ENCODE measurements at places on chromosomes 4 and X.
A peak's percentile ranks its signal among the peaks of the same experiment; 100 is the strongest.

DNA sequence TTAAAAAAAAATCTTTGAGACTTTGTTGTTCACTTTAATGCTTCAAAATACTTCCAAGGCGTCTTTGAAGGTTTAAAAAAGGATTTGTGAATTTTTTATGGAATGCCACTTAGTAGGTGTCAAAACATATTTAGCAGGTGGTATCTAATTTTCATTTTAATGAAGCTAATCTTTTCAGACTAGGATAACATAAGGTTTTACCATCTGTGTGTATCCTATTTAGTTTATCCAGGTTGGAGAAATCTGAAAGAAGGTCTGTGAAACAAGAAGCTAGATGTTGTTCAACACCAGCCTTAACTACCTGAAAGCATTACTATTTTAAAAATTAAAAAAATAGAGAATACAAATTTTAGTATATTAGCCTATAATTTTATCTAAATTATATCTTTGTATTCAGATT lies 193.4 kb downstream of the GRID2 start:
- no peaks in the 10 kb centered on the region for H3K27me3 ChIP-seq
- DNase-seq, result no peak
- no peak overlapping the region for H3K4me3 ChIP-seq

DNA sequence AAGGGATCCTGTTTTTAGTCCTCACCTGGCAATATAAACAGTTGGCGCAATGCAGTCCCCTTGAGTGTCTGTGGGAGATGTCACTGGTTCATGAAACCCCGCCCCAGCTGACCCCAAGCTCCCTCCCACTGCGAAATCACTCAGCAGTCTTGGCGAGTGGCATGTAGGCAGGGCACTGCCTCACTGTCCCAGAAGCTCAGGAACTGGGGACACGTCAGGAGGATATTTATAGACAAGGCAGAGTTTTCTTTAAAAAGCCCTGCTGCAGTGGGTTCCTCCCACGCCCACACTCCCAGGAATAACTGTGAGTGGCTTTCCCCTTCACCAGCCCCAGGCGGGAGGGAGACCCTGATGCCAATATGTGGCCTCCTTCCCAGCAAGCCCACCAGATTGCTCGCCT lies 44.3 kb upstream of the PPP2R2C start:
- H3K27me3 ChIP-seq, result peaks cover 9% of the 10 kb centered on the region
- no peaks in the 10 kb centered on the region for H3K4me1 ChIP-seq
- DNase-seq, result no peak
- no peak overlapping the region for H3K27ac ChIP-seq

GRCh38 chrX:45758738-45759397 lies 558.2 kb upstream of the DIPK2B start:
- peak overlapping the region; percentile 89 for H3K4me3 ChIP-seq
- H3K4me1 ChIP-seq, result peaks cover 67% of the 10 kb centered on the region
- peak; percentile 47 for DNase-seq
- no peaks in the 10 kb centered on the region for H3K36me3 ChIP-seq

DNA sequence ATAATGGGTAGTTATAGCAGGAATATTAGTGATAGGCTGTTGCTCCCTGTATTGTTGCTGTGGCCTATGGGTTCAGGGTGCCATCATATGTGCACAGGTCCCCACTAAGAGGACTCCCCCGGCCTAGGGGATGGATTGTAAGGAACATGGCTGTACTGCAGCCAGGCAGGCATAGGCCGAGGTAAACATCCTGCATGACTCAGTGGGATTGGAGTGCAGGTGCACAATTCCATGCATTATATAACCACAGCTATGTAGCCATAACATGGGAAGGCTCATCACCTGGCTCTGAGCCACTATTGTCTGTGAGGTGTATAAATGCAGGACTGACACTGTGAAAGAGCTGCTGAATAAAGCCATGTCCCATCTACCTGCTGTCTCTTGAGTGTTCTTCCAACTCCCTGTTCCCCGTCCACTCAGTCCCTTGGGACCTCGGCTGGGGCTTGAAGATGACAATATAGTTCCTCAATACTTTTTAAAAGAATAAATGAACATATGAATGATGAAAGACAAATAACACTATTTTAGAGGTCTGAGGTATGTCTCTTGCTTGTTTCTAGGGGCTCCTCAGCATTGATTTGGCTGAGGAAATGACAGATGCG lies 425.2 kb downstream of the IDS start:
- H3K27ac ChIP-seq, result no peak overlapping the region
- H3K27me3 ChIP-seq, result peaks cover 1% of the 10 kb centered on the region
- no peak for DNase-seq
- H3K4me1 ChIP-seq, result peaks cover under 1% of the 10 kb centered on the region

GRCh38 chr4:53734182-53734581 lies 142.9 kb upstream of the LNX1 start:
- peaks cover 2% of the 10 kb centered on the region for H3K27me3 ChIP-seq
- no peak for DNase-seq
- H3K4me3 ChIP-seq, result no peak overlapping the region
- H3K27ac ChIP-seq, result no peak overlapping the region

DNA sequence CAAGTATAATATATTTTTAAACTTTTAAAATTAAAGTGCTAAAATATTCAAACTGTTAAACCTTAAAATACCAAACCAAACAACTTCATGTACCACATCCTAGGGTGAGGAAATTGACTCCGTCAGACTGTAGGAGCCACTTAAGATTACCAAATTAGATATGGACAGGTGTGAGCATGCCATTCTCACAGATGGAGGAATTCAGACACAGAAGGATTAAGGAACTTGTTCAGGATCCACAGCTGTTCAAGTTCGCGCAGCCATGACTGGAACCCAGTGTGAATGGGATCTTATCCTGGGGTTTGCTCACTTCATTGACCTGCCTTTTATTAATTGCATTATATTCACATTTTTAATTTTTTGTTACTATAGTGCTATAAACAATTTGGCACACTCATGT lies 224.9 kb upstream of the PCDH7 start:
- no peaks in the 10 kb centered on the region for H3K36me3 ChIP-seq
- H3K27me3 ChIP-seq, result no peaks in the 10 kb centered on the region
- no peaks in the 10 kb centered on the region for H3K4me1 ChIP-seq
- H3K27ac ChIP-seq, result no peak overlapping the region
- no peak overlapping the region for H3K4me3 ChIP-seq

DNA sequence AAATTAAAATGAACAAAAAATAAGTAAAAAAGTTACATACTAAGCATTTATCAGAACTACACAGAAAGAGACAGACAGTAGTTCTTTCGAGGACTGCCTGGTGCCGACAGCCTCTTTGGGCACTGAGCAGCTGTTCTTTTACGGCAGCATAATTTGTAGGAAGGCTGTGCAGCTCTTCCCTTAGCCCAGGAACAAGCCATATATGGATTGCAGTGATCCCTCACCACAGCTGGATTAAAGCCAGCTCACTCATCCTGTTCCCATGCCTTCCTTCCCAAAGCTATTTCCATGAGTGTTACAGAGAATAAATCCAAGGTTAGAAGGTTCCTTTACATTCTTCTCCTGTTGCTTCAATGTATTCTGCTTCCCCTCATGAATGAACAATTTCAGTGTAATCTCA lies 71.7 kb downstream of the DDX60L start:
- peaks cover 22% of the 10 kb centered on the region for H3K36me3 ChIP-seq
- H3K27me3 ChIP-seq, result peaks cover 1% of the 10 kb centered on the region
- no peak overlapping the region for H3K4me3 ChIP-seq
- DNase-seq, result no peak
- H3K27ac ChIP-seq, result no peak overlapping the region

DNA sequence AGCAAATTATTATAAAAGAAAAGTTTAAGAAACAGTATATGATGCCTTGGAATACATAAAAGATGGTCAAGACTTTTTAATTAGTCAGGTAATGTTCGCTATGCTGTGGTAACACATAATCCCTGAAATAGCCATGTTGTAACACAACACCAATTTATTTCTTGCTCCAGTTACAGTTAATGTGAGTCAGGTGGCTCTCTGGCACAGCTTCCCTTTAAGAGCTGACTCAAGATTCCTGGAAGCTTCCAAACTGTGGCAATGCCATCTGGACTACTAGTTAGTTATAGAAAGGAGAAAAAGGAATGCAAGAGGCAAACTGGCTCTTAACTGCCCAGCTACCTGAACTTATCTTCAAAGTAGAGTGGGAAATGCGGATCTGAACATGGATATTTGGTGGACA lies 210.5 kb downstream of the CHM start:
- no peaks in the 10 kb centered on the region for H3K4me1 ChIP-seq
- peaks cover 3% of the 10 kb centered on the region for H3K27me3 ChIP-seq
- H3K36me3 ChIP-seq, result no peaks in the 10 kb centered on the region
- no peak overlapping the region for H3K27ac ChIP-seq

GRCh38 chr4:174134361-174134760 lies 149.1 kb downstream of the FBXO8 start:
- no peak for DNase-seq
- H3K4me3 ChIP-seq, result no peak overlapping the region
- no peaks in the 10 kb centered on the region for H3K36me3 ChIP-seq

DNA sequence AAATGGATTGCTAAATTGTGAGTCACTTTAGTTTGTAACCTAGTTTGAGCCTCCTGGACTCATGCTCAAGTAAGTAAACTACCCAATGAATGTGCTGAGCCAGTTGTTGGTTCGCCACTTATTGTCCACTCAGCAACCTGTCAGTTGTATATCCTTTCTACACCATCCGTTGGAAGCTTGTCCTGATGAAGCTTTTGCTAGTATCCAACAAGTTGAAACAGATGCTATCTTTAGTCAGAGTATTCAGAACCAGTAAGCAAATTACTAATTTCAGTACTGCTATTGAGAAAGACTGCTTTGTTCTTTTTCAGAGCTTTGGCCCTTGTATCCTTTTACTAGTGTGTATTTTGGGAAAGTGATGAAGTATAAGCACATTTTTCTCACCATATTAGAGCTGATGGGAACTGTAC lies 4.3 kb upstream of the NAA15 start:
- H3K4me3 ChIP-seq, result no peak overlapping the region
- H3K27ac ChIP-seq, result no peak overlapping the region
- peaks cover 4% of the 10 kb centered on the region for H3K36me3 ChIP-seq
- peaks cover 9% of the 10 kb centered on the region for H3K27me3 ChIP-seq
- H3K4me1 ChIP-seq, result peaks cover 35% of the 10 kb centered on the region

GRCh38 chr4:2930135-2930757 lies 33.0 kb downstream of the NOP14 start:
- peak overlapping the region; percentile 7 for H3K27ac ChIP-seq
- DNase-seq, result no peak
- H3K4me3 ChIP-seq, result no peak overlapping the region
- H3K36me3 ChIP-seq, result peaks cover 26% of the 10 kb centered on the region
- peaks cover 16% of the 10 kb centered on the region for H3K4me1 ChIP-seq
- peaks cover 4% of the 10 kb centered on the region for H3K27me3 ChIP-seq

DNA sequence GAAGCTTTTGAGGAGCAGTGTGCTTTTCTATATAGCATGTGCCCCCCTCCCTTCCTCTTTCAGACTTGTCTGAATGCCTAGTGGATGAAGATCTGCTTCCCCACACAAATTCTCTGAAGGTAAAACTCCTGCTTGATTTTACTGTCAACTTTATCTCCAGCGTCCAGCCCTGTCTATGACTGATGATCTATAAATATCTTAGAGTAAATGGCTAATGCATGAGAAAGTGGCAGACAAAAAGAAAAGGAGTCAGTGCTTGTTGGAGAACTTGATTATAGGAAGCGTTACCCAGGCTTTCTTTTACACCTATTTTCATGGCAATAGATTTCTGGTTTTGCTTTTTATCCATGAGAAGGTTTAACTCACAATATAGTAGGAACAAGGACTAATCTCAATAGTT lies 168.3 kb upstream of the HS3ST1 start:
- H3K4me1 ChIP-seq, result peaks cover 4% of the 10 kb centered on the region
- H3K4me3 ChIP-seq, result no peak overlapping the region
- DNase-seq, result no peak
- H3K36me3 ChIP-seq, result no peaks in the 10 kb centered on the region
- H3K27me3 ChIP-seq, result no peaks in the 10 kb centered on the region

GRCh38 chrX:41265615-41266014 lies 68.3 kb upstream of the DDX3X start:
- peak overlapping the region; percentile 75 for H3K4me3 ChIP-seq
- no peak overlapping the region for H3K27ac ChIP-seq
- DNase-seq, result peak; percentile 53
- no peaks in the 10 kb centered on the region for H3K27me3 ChIP-seq

GRCh38 chrX:78747489-78747888 lies at the start of gene LPAR4:
TSS of gene LPAR4 (plus strand) at chrX:78747720. CDS start at chrX:78754870, 7,150 bp downstream.
- no peaks in the 10 kb centered on the region for H3K36me3 ChIP-seq
- peaks cover 11% of the 10 kb centered on the region for H3K27me3 ChIP-seq
- H3K27ac ChIP-seq, result no peak within 1 kb of the TSS
- no peaks in the 10 kb centered on the region for H3K4me1 ChIP-seq
- no peak for DNase-seq
- no peak within 1 kb of the TSS for H3K4me3 ChIP-seq

- DNase-seq, result no peak
- H3K27ac ChIP-seq, result no peak overlapping the region
- no peaks in the 10 kb centered on the region for H3K4me1 ChIP-seq
- H3K27me3 ChIP-seq, result peaks cover 1% of the 10 kb centered on the region
- H3K36me3 ChIP-seq, result no peaks in the 10 kb centered on the region
- H3K4me3 ChIP-seq, result no peak overlapping the region
Observed at GRCh38 chr4:166077782-166078181, 204.7 kb downstream of the TLL1 start.

DNA sequence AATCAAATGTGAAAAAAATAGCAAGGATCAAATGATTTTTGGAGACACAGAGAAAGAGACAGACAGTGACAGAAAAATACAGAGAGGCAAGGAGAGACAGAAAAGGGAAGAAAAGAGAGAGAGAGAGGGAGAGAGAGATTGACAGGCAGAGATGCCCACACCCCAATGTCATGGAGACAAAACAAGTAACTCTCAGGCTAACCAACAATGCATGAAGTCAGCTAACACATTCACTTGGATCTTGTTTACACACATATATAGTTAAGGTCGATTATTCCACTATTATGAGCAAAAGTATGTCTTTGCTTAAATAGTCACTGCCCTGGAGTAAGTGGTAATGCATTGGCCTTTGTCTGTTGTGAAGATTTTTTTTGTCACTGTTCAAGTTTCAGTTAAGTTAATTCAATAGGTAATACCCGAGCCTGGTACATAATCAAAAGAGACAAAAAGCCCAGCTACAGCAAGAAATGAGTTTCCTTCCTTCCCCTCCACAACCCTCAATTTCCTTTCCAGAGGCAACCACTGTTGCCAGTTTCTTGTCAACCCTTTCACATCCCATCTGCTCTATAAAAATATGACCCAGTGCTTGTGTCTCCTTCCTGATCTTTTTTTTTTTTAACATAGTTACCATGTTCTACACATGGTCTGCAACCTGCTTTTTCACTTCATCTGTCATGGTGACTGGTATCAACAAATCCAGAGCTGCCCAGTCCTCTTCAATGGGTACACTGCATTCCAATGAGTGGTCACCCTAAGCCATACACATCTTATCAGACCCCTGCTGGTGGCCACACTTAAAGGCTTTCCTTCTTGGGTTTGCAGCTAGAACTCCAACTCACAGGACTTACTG lies 52.1 kb downstream of the PROM1 start:
- no peak overlapping the region for H3K27ac ChIP-seq
- no peaks in the 10 kb centered on the region for H3K36me3 ChIP-seq
- H3K27me3 ChIP-seq, result peaks cover 11% of the 10 kb centered on the region
- H3K4me3 ChIP-seq, result no peak overlapping the region
- no peak for DNase-seq
- no peaks in the 10 kb centered on the region for H3K4me1 ChIP-seq

GRCh38 chr4:22129454-22130029 lies 181.0 kb upstream of the KCNIP4 start:
- H3K4me3 ChIP-seq, result no peak overlapping the region
- H3K36me3 ChIP-seq, result no peaks in the 10 kb centered on the region
- H3K4me1 ChIP-seq, result no peaks in the 10 kb centered on the region
- no peak overlapping the region for H3K27ac ChIP-seq
- DNase-seq, result no peak

All from immature natural killer cell (primary cell).